AML-193 (cell line): ENCODE measurements at places on chromosomes 1 and 21.
A peak's percentile ranks its signal among the peaks of the same experiment; 100 is the strongest.

GRCh38 chr1:232127190-232127589 is 500.6 kb downstream of the DISC1 start:
- DNase-seq, result no peak

DNA sequence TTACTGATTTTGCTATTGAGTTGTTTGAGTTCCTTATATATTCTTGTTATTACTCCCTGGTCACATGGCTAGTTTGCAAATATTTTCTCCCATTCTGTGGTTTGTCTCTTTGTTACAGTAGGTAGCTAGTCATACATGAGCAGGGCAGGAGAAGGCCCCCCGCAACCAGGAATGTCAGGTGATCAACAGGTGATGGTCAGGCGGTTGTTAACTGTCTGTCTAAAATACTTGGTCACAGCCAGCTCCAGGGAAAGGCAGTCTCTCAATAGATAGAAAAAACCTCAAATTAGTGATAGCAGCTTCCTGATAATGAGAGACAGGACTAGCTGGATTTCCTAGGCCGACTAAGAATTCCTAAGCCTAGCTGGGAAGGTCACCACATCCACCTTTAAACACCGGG is 217.9 kb downstream of the RHOU start:
- DNase-seq, result no peak

GRCh38 chr1:52111492-52111891 is 30.4 kb upstream of the ZFYVE9 start:
- DNase-seq, result peak; percentile 74

DNA sequence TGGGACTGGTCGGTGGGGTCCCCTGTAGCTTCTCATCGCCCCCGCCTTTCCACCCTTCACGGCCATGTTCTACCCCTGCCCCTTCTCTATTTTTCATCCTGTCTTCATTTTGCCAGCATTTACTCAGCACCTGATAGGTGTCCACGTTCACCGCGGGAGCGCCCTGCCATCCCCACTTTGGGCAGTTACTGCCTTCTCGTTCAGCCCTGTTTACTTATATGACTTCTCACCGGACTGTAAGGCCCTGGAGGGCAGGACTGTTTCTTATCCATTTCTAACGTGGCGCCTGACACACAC is 380 bp downstream of the MFN2 start:
- DNase-seq, result no peak

- DNase-seq, result no peak
These were observed 29.3 kb downstream of the USP24 start for GRCh38 chr1:55185832-55186231.

- no peak for DNase-seq
These were observed 22.9 kb downstream of the CBR1 start for GRCh38 chr21:36092681-36093080.

DNA sequence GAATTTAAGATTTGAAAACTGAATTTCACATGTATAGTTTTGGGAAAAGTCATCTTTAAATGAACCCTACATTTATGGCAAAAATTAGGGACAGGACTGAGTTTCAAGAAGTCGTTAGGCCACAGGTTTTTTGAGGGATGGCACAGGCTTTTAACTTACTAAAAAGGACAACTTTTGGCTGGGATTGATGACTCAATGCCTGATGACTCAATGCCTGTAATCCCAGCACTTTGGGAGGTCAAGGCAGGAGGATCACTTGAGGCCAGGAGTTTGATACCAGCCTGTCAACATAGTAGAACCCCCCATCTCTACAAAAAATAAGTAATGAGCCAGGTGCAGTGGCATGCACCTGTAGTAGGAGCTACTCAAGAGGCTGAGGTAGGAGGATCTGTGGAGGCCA is 15.9 kb downstream of the UCK2 start:
- DNase-seq, result no peak

- DNase-seq, result no peak
These were observed 184.3 kb downstream of the NCAM2 start for GRCh38 chr21:21182401-21183010.

DNA sequence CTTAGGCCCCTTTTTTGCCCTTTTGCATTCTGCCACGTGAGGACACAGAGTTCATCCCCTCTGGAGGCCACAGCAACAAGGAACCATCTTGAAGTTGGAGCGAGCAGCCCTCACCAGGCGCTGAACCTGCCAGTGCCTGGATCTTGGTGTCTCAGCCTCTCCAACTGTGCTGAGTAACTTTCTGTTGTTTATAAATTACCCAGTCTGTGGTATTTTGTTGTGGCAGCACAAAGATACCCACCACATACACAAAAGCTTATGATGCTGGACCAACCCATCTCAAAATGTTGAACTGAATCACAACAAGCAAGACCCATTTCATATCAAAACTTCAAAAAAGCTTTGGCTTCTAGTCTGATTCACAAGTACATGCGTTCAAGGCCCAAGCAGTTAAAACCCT is 649.9 kb downstream of the KIF26B start:
- DNase-seq, result no peak

- no peak for DNase-seq
These were observed 4.4 kb downstream of the SSBP3 start for GRCh38 chr1:54401799-54402198.

GRCh38 chr1:205777994-205778393 is 2.7 kb upstream of the RAB29 start:
- peak; percentile 71 for DNase-seq

- DNase-seq, result no peak
These were observed 5.9 kb downstream of the LMO4 start for GRCh38 chr1:87334351-87335174.

GRCh38 chr21:15850645-15851044 is 120.9 kb downstream of the USP25 start:
- no peak for DNase-seq

GRCh38 chr21:20023193-20023592 is 975.0 kb upstream of the NCAM2 start:
- DNase-seq, result no peak

GRCh38 chr1:103254691-103255090 is 146.4 kb upstream of the COL11A1 start:
- DNase-seq, result no peak

DNA sequence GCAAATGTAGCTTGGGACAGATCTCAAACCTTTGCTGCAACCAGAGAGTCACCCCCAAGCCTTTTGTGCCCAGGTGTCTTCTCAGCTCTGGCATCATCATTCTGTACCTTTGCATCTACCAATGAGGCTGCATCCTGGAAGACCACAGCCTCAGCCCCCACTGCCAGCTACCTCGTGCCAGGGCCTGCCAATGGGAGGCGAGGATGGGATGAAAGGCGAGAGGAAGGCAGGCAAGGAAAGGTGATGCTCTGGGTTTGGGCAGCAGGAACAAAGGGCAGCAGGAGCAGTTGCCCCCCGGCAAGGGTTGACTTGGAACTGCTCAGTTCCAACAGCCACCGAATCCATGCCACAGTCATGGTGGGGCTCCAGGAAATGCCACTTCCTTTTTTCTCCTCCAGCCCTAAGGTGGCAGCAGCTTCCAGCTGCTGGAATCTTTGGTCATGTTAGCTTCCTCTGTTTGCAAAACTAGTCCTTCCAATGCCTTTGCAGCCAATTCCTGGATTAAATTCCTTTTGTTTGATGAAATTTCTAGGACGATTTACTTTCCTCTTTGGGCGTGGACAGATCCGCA is 651.6 kb downstream of the NPHP4 start:
- no peak for DNase-seq
